ENCODE measurements at places on chromosomes 12 and 14.

DNA sequence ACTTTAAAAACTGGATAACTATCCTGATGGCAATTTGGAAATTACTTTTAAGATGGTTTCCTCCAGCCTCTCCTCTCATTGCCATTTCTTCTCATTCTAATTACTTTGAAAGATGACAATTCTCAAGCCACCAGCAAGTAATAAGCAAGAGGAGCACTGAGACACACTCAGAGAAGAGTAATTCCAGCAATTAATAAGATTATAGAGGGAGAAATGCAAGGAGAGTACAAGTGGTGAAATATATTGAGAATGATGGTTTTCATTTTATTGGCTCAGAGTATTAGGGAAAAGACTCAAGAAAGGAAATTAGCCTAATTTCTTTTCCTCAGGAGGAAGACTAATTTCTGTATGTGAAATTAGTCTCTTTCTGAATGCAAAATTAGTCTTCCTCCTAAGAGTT lies 20.5 kb upstream of the MSRB3 start:
- no peak for DNase-seq

GRCh38 chr12:51348116-51348515 lies 1.6 kb upstream of the CELA1 start:
- no peak for DNase-seq

GRCh38 chr14:105866841-105867321 lies 340.5 kb downstream of the TMEM121 start:
- no peak for DNase-seq

DNA sequence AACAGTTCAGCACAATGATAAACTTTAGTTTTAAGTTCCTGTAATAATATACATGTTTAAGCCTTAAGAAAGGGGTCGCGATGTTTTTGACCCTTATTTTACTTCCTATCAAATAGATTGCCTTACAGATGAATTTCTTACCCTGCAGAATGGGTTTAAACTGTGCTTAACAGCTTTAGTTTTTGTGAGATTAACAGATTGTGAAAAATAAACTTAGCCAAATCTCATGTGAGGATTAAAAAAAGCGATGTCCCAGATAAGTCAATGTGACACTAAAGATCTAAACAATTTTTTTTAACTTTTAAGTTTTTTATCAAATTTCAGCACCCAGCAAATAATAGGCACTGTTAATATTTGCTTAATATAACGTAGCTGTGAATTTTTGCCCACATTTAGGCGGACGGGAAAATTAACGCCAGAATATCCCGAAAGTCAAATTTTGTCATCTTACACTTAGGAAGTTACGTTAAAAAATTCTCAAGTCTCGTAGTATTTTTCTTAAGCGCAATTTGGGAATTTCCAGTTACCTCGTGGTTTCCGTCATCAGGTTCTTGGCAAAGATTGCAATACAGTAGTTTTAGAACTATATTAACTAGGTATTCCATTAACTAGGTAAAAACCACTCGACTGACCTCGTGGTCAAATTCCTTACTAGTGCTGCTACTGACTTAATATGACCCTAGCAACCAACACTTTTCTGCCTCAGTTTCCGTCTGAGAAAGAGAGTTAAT lies 1.2 kb downstream of the HNRNPC start:
- no peak for DNase-seq

- no peak for DNase-seq
Observed at GRCh38 chr12:123050331-123050831, 69.9 kb downstream of the ARL6IP4 start.

DNA sequence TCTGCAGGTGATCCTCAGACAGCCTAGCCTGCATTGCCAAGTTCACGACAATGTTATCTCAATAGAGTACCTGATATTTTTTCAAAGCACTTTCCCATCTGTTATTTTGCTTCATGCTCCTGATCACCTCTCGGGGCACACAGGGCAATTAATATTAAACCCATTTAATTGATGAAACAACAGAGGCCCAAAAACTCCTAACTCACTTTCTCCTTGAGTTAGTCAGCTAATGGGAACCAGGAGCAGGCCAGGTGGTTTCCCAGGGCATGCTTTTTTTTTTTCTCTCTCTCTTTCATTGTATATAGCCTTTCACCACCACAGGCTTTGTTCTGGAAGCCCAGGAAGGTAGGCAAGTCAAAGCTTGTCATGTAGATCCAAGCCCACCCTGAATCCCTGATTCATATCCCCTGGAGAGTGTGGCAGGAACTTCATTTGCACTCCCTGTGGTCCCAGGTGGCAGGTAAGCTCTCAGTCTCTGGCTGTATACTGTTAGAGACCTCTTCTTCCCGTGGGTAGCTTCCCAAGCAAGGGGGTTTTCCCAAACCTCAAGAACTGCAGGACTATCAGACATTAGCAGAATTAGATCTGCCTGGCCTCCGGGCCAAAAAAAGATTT lies 41.6 kb upstream of the MAP1LC3B2 start:
- no peak for DNase-seq

DNA sequence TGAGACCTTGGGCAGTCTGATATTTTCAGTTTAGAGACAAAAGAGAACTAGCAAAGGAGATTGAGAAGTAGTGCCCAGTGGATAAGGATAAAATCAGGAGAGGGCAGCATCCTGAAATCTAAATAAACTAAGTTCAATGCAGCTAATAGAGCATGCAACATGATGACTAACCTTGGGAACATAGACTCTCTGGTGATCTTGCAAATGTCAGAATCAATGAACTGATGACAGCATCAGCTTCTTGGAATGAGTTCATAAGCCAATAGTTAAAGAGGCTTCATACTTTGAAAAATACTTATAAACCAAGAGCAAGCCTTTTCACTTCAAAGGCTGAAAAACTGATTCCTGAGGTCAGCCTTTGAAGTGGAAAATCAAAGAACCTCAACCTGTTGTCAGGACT lies 8.2 kb downstream of the TAS2R19 start:
- no peak for DNase-seq

- no peak for DNase-seq
Observed at GRCh38 chr12:91460469-91460868, 277.9 kb upstream of the DCN start.

- DNase-seq = no peak
Observed at GRCh38 chr12:19012965-19013364, 116.6 kb upstream of the PLEKHA5 start.

GRCh38 chr12:131090274-131091210 lies 136.8 kb downstream of the ADGRD1 start:
- no peak for DNase-seq

- DNase-seq = no peak
Observed at GRCh38 chr12:66165141-66165540, 4.7 kb downstream of the TMBIM4 start.

All from activated CD8-positive, alpha-beta memory T cell treated with anti-CD3 and anti-CD28 coated beads for 4 hours (primary cell).